ENCODE measurements at places on chromosomes 7 and 10. TPM values are rescaled to one million over a fixed set of nuclear protein-coding genes. Genes with fewer than 3 reads are reported as not detected.
A peak's percentile ranks its signal among the peaks of the same experiment; 100 is the strongest.

DNA sequence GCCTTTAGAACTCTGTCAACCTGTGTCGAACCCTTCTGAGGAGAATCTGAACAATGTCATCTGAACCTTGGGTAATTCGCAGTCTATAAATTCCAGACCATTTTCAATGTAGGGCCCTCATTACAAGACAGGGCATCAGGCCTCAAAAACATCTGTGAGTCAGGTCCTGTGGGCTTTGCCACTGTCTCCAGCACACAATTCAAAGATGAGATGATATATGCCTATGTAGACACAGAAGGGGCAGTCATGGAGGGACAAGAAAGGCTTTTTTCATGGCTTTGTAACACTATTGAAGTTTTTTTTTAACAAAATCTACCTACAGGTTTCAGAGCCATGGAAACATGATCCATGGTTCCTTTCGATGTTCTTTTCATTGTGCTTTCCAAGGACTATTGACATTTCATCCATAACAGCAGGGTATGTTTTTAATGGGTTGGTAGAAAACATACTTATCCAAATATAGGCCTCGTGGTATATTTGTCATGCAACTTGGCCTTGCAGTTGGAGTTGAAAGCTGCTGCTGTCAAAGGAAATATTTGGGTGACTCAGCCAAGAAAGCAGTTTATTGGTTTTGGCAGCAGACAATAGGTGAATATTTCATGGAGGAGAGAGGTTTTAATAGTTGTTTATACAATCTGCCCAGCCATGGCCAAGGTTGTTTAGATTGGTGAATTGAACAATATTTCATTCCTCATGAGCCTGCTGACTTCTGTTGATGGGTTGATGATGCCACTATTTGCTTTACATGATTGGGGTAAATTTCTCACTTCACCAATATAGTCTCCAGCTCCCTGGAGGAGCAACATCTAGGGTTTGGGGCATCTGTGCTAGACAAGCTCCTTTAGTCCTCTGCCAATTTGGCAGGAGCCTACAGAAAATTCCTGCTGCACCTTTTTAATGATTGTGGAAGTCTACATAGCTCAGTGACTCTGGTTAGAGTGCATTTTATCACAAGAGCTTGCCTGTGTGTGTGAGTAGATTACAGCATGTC, 158.4 kb upstream of the TMEM72 start:
- H3K27ac ChIP-seq = no peak overlapping the region
- no peak overlapping the region for H3K4me3 ChIP-seq
- no peaks in the 10 kb centered on the region for H3K27me3 ChIP-seq
- H3K36me3 ChIP-seq = no peaks in the 10 kb centered on the region
- H3K4me1 ChIP-seq = no peaks in the 10 kb centered on the region
- DNase-seq = no peak

Gene C1QL3
- total RNA-seq = 0.21 TPM

DNA sequence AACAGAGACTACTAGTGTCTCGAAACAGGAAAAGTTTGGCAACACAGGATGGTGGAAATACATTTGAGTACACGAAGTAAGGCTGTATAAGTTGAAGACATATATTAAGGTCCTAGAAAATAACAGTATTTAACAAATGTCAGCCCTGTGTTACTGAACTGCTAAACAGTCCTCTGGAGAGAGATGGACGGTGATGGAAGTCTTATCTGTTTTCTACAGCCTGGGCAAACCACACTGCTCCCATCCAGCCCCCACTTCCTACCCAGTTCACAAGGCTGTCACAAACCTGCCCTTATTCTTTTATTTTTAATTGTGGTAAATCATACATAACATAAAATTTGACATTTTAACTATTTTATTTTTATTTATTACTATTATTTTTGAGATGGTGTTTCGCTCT, 179.1 kb downstream of the DNAJC1 start:
- no peak for DNase-seq
- no peak overlapping the region for H3K27ac ChIP-seq
- H3K36me3 ChIP-seq = peaks cover 14% of the 10 kb centered on the region

GRCh38 chr10:29255104-29255503, 33.8 kb upstream of the LYZL1 start:
- no peak overlapping the region for H3K27ac ChIP-seq
- no peaks in the 10 kb centered on the region for H3K4me1 ChIP-seq
- no peaks in the 10 kb centered on the region for H3K36me3 ChIP-seq
- H3K4me3 ChIP-seq = no peak overlapping the region

DNA sequence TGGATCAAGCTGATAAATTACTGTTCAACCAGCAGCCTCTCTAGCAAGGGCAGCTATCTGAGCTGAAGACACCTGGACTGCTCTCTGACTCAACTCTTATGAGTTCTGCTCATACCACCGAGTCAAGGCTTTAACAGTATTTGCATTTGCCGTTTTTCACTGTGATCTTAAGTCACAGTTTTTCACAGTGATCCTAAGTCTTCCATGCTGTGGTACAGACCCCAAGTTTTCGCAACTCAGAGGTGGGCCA, 31.3 kb downstream of the PIP4K2A start:
- peaks cover 8% of the 10 kb centered on the region for H3K36me3 ChIP-seq
- peaks cover 73% of the 10 kb centered on the region for H3K4me1 ChIP-seq
- no peaks in the 10 kb centered on the region for H3K27me3 ChIP-seq
- H3K4me3 ChIP-seq = peak overlapping the region; percentile 78
- peak overlapping the region; percentile 92 for H3K27ac ChIP-seq

DNA sequence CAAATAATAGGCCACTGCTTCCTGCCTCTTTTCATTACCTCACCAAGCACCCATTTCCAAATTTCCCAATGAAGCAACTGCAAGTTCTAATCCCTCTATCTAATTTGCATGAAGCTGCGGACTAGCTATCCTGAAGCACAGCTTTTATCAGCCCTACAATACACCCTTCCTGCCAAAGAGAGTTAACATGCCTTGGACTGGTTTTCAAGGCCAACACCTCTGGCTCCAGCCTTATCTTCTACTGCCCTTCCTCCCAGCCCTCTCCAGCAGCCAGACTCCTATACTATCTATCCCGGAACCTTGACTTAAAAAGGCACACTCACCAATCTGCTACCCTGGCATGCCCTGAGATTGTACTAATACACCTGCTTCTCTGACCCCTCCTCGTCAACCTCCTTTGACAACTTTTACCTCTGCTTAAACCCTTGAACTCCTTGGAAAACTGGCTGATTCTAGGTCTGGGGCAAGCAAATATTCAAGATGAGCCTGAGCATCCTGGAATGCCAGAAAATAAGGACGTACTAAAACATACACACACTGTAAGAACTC, 73.4 kb downstream of the SGMS1 start:
- peaks cover 3% of the 10 kb centered on the region for H3K4me1 ChIP-seq
- no peak for DNase-seq
- no peaks in the 10 kb centered on the region for H3K27me3 ChIP-seq
- no peak overlapping the region for H3K4me3 ChIP-seq

GRCh38 chr7:19215412-19215811, 70.2 kb upstream of the FERD3L start:
- H3K27ac ChIP-seq = no peak overlapping the region
- H3K4me3 ChIP-seq = no peak overlapping the region

Gene ZPBP
- not detected for total RNA-seq

GRCh38 chr7:7751243-7752092, 33.1 kb upstream of the RPA3 start:
- H3K36me3 ChIP-seq = no peaks in the 10 kb centered on the region
- H3K4me1 ChIP-seq = peaks cover 4% of the 10 kb centered on the region
- no peak overlapping the region for H3K27ac ChIP-seq
- DNase-seq = no peak
- H3K27me3 ChIP-seq = no peaks in the 10 kb centered on the region

DNA sequence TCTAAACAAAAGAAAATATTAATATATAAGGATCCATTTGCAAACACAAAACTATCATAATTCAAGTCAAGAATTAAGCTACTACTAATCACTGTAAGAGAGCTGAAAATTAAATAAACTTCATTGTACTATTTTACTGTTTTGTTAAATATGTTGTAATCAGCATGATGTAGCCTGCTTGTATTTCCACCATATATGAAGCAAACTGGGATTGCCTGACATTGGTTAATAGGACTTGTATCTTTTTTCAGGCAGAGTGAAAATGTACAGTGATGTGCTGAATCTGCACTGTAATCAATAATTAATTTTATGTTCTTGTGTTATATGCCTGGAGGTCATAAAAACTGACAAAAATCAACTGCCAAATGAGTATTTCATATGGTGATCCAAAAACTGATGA, 25.4 kb downstream of the TRDMT1 start:
- H3K4me3 ChIP-seq = no peak overlapping the region
- no peak for DNase-seq
- no peak overlapping the region for H3K27ac ChIP-seq
- no peaks in the 10 kb centered on the region for H3K36me3 ChIP-seq
- H3K4me1 ChIP-seq = peaks cover 7% of the 10 kb centered on the region

Gene GTPBP10
- total RNA-seq = 37.7 TPM

- H3K27me3 ChIP-seq = no peaks in the 10 kb centered on the region
- peaks cover 18% of the 10 kb centered on the region for H3K36me3 ChIP-seq
- DNase-seq = peak; percentile 93
- H3K4me3 ChIP-seq = peak overlapping the region; percentile 65
- H3K4me1 ChIP-seq = peaks cover 59% of the 10 kb centered on the region
- peak overlapping the region; percentile 88 for H3K27ac ChIP-seq
These were observed 150.1 kb upstream of the KLF6 start for GRCh38 chr10:3935141-3935540.

Gene HDAC9
- 3.0 TPM for total RNA-seq

Gene CLDN4
- not detected for total RNA-seq

Gene SFRP5
- not detected for total RNA-seq

Gene ST7
- 5.5 TPM for total RNA-seq

Gene GIMAP7
- 40.5 TPM for total RNA-seq

DNA sequence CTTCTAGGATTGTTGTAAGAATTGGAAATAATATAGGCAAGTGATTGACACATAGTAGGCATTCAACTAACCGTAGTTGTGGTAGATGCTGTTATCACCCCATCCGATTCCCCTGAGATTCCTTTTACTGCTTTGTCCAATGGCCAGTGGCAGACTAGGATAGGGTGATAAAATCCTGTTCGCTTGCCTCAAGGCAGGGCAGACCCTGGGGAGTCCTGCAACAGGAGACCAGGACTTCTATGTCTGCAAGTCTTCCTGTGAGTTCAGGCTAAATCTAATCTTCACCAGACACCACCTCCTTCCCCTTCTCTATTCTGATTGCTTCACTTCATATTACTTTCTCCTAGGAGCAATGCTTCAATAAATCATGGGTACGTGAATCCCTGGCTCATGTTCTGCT, 42.8 kb upstream of the CREB5 start:
- H3K27me3 ChIP-seq = peaks cover 5% of the 10 kb centered on the region
- no peak overlapping the region for H3K4me3 ChIP-seq
- no peaks in the 10 kb centered on the region for H3K4me1 ChIP-seq
- no peak for DNase-seq
- no peaks in the 10 kb centered on the region for H3K36me3 ChIP-seq

Gene SBDS
- total RNA-seq = 68.6 TPM

DNA sequence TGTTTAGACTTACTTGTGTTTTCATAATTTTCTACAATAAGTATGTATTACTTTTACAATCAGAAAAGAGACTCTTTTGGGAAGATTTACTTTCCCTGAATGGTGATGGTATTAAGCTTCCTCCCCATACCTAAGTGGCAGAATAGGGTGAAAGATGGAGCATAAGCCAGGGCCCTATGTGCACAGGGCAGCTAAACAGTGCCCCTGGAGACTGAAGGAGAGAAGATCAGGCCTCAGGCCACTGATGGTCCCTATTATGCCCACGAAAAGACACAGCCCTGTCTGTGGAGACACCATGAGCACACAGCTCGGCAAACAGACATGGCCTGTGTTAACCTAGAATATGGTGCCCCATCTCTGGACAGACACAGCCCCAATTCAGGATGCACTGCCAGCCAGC, 139.4 kb downstream of the OAT start:
- H3K27me3 ChIP-seq = peaks cover 1% of the 10 kb centered on the region
- no peak overlapping the region for H3K4me3 ChIP-seq
- H3K36me3 ChIP-seq = no peaks in the 10 kb centered on the region

Gene ACTL6B
- not detected for total RNA-seq

- no peak for DNase-seq
- peaks cover 6% of the 10 kb centered on the region for H3K27me3 ChIP-seq
- H3K36me3 ChIP-seq = no peaks in the 10 kb centered on the region
- H3K4me1 ChIP-seq = no peaks in the 10 kb centered on the region
- no peak overlapping the region for H3K4me3 ChIP-seq
- H3K27ac ChIP-seq = no peak overlapping the region
These were observed 6.1 kb downstream of the COL1A2 start for GRCh38 chr7:94400643-94401427.

DNA sequence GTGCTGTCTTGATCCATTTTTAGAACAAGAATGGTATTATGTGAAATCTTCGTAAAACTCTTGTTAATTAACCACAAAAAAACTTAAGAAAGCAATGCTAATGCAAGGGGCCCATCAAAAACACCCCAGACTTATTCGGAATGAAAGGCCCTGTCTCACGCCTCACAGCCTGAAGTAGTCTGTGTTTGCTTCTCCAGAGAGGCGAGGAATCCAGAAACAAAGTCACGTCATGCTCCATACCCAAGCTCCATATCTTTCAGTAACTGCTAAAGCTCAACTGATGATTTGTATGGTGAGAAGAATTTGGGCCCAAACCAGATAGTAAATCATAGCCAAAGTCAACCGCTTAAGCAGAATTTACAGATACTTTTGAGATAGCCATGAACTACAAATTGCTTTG, 155.4 kb downstream of the ATE1 start:
- H3K4me3 ChIP-seq = no peak overlapping the region
- no peaks in the 10 kb centered on the region for H3K27me3 ChIP-seq
- no peak overlapping the region for H3K27ac ChIP-seq
- no peaks in the 10 kb centered on the region for H3K4me1 ChIP-seq
- peaks cover 5% of the 10 kb centered on the region for H3K36me3 ChIP-seq

GRCh38 chr7:158867214-158867984, 11.0 kb downstream of the DYNC2I1 start:
- H3K4me1 ChIP-seq = peaks cover 46% of the 10 kb centered on the region
- no peaks in the 10 kb centered on the region for H3K27me3 ChIP-seq
- no peak for DNase-seq
- H3K36me3 ChIP-seq = peaks cover 24% of the 10 kb centered on the region
- peak overlapping the region; percentile 20 for H3K27ac ChIP-seq

DNA sequence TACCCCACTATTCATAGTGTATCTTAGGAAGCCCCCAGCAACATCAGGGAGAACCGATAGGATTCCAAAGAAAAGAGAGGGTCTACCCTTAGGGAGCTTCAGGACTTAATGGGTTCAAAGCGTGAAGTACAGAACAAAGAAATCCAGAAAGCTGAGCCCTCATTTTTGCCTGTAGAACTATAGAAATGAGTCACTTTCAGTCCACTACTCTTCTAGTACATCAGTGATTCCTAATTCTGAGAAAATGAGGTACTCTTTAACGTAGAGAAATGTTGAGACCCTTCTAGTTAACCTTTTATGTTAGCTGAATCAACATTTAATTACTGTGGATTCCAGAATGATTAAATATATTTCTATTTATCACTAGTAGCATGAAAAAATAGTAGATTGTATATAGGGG, 1.8 kb downstream of the TDRD1 start:
- H3K27me3 ChIP-seq = peaks cover 19% of the 10 kb centered on the region
- H3K27ac ChIP-seq = no peak overlapping the region
- no peak overlapping the region for H3K4me3 ChIP-seq
- no peak for DNase-seq
- H3K4me1 ChIP-seq = no peaks in the 10 kb centered on the region

Gene PRSS2
- not detected for total RNA-seq

Gene ELN
- not detected for total RNA-seq

Data from activated CD4-positive, alpha-beta T cell treated with anti-CD3 and anti-CD28 coated beads, Interleukin-2, amount 10 ng/mL, durations not matched to agents 24 days and 14 days (primary cell).